ENCODE measurements at places on chromosomes 5 and 9.

DNA sequence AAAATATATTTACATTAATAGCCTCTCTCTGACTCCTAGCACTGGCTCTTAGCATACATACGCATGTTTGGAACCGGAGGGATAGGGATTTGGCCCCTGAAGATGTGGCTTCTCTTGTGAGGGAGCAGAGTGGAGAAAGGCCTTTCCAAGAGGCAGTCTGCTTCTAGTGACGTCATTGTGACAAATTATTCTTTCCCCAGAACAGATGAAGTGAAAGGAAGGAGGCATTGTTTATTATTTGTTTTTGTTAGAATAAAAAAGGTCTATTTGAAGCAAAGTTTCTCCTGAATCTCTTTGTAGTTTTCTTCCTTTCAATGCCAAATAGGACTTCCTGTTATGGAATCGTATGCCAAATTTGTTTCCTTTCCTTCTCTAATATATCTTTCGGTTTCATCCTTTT lies 361.6 kb downstream of the ICE1 start:
- no peak for DNase-seq

- DNase-seq: no peak
Measured at GRCh38 chr5:171961117-171961516, 45.3 kb downstream of the FBXW11 start.

DNA sequence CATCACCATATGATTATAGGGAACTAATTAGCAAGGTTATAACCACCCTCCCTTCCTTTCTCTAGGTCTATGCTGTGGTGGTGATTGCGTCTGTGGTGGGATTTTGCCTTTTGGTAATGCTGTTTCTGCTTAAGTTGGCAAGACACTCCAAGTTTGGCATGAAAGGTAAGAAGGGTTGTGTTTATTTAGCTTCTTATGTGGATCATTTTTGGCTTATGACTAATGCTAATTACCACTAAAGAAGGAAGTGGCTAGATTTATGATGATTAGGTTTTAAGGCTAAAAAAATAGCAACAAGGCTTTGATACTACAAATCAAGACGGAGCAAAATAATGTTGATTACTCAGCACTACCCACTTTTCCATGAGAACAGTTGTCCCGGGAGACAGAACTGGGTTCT lies 82.4 kb downstream of the NTRK2 start:
- no peak for DNase-seq

DNA sequence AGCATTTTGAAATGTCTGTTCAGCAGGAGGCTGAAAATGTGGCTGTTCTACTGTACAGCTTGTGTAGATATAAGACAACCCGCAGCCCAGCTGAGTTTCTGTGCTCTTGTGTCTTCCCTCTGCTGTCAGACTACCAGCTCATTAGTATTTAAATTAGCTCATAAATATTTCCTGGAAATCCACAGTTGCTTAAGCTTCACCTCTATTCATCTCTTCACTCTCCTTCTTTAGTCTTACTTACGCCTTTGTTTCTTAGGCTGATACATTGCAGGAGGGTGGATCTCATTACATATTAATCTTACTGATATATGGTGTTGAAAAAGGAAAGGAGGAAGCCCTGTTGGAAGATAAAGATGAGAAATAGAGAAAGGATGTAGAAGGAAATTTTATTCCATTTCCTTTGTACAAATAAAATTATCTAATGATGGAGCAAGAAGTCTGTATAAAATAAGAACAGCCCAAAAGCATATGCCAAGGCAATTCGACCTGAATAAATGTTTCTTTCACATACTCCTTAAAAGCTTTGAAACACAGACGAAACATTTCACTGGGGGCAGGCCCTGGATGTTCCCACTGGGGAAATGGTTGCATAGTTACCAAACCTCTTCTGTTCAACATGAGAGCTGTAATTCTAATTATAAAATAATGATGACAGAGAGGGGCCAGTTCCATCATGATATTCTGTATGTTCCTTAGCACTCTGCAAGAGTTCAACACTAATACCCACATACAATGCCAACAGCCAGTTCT lies 111.8 kb upstream of the APC start:
- no peak for DNase-seq

GRCh38 chr9:91949392-91949945 lies 559 bp downstream of the ROR2 start:
- no peak for DNase-seq

DNA sequence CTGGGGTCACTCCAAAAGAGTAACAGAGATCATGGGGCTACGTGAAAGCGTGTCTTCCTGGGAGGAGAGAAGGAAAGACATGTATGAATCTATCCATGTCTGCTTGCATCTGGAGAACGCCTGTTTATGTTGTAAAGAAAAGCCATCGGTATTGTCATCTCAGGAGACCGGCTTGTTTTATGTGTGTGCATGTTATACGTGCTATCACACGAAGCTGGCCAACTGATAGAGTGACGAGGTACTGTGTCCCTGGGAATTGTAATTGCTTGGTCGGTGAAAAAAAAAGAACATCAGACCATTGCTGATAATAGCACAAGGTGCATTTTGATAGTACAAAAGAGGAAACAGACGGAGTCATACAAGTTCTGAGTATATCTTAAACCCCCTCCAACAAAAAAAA lies 370 bp upstream of the CDH6 start:
- no peak for DNase-seq

DNA sequence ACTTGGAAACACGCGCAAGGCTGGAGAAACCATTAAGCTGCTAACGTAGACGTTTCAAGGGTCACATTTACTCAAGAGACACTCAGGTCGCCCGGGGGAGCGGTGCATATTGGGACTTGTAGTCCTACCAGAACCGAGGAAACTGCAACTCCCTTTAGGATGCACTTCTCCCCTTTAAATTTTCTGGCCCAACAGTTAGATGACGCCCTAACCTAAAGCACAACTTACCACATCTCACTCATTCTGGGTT lies 384 bp upstream of the DMXL1 start:
- DNase-seq: no peak

DNA sequence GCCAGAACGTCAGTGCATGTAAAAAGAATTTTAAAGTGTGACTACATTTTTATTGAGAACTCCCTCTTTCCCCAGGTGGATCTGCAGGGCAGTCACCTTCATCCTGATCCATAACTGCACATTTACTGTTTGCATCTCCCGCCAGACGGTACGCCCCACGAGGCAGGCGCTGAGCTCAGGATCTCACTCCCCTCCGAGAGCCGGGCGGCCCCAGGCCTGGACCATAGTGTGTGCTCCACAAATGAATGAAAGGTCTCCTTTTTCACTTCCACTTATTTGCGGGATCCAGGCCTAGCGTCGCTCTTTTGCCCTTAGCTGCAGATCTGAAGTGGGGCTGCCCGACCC lies 378 bp downstream of the DROSHA start:
- DNase-seq: no peak

DNA sequence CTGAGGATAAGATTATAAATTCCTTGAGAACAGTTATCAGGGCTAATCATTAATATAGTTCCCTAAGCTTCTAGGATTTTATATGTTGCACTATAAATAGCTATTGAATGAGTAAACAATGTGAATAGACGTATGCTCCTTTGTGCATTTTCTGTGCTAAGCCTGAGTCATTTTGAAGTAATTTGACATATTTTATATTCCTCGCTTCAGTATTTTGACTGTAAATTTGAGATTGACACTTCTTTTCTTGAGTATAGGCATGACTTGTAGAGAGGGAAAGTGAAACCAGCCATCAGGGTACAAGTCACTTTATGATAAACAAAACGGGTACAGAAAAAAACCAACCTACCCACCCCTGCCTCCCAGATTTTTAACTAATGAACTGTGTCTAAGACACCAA lies 367.7 kb upstream of the PRR16 start:
- no peak for DNase-seq

DNA sequence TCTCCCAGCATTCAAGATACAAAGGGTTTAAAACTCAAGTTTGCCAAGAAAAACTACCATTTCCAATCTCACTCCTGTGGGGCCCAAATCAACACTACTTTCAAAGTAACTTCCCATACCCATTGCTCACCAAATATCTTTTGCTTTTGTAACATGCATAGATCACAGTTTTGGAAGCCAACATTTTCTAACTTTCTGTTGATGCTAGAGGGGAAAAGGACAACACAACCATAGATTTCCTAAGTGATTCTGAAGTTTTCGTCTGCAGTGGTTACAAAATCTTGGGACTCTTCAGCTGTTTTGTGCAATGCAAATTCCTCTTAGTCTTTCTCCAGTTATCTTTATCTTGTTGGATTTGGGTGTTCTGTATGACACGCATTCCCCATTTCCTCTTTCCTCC lies 94.1 kb upstream of the PAPPA start:
- DNase-seq: no peak

GRCh38 chr5:153480401-153480800 lies 10.1 kb upstream of the GRIA1 start:
- no peak for DNase-seq

DNA sequence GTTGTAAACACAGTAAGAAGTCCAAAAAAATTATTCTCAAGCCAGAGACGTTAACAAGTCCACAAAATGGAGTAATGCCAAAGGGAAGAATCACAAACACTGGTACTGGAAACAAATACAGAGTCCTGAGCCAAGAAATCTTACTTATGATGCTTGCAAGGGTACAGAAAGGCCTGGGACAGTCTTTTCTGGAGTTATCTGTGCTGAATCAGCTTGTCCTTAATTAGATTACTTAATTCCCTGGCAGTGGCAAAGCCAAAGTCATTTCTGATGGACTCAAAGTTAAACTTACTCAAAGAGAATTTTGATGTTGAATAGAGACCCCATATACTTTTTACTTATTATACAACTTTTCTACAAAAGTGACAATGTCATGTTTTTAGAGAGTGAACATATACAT lies 610.5 kb upstream of the ITGA1 start:
- DNase-seq: no peak

DNA sequence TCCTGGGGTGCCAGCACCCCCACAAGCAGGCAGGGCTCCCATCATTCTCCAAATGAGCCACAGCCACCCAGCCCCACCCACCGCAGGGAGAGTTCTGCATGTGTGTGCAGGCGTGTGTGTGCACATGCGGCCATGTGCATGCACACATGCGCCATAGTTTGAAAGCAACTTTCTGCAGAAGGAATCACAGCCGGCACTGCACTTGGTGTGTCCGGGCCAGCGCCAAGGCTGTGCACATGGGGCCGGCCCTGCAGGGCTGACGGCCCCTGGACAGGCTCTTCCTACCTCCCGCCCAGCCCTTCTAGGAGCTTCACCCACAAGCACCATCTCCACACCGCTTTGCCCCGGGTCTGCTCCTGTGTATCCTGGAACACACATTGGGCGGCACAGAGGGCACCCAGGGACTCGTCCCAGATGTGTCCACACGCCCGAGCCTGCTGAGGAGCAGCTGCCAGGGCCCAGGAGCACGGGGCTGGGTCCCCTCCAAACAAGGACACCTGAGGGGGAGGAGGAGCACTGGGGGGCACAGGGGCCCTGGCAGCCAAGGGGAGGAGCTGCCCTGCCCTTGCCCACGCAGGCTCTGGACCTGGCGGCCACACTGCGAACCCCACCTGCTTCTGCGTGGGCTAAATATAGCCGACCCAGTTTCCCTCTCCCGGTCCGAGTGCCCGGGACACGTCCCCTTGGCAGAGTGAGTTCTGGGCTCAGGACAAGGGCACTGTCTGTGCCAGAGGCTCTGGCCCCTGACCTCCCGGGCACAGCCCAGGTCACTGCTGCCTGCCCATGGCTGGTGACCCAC lies 19.1 kb downstream of the TPPP start:
- DNase-seq: no peak

DNA sequence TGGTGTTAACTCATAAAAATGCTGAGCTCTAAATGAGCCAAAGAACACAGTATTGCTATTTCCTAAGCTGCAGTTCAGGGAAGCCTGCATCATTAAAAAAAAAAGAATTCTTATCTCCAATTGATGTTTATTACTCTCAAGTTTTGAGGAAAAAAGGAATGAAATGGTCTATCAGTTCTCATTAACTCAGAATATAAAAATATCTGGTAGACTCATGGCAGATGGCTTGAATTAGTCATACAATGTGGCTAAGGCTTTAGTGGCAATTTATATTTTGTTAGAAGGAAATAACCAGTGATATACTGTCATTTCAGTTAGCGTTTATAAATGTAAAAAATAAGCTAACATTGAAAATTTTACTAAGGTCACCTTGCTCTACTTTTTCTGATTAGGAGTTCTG lies 1403.4 kb upstream of the C9orf72 start:
- DNase-seq: no peak

- DNase-seq: no peak
Measured at GRCh38 chr9:136544548-136544963, 1.3 kb downstream of the NOTCH1 start.

DNA sequence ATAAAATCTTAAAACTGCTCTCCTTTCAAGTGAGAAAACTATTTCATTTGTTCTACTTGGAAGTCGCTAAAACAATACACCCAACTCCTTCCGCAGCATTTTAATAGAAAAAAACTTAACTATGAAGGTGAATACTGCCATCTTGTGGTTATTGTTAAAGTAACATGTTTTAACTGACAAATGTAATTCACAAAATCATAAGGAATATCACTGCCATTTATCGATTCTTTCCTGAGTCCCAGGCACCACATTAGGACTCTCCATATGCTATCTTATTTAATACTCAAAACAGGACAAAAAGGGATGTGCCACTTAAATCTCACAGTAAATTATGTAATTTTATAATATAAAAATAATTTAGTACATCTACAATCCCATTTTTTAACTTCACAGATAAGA lies 130.5 kb upstream of the ITGA1 start:
- DNase-seq: peak; percentile 43

DNA sequence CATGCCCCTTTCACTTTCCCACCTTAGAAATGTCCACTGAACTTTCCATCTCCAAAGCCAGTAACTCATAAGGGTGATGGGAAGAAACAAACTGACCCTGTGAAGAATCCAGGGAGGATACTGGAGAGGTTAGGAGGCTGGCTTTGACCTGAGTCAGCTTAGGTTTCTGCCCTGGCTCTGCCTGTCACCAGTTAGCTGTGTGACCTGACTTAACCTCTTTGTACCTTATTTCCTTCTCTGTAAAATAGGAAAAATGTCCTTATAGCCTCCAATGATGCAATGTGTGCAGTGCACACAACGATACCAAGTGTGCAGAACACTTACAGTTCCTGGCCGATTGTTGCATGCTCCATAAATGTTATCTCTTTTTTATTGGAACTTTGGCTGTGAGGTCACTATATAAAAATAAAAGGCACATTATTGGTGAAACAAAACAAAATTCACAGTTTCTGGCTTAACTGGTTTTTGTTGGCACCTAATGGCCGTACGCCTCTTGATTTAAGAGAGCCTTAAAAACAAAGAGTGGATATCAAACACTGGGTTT lies 37.8 kb downstream of the GABRP start:
- DNase-seq: no peak

DNA sequence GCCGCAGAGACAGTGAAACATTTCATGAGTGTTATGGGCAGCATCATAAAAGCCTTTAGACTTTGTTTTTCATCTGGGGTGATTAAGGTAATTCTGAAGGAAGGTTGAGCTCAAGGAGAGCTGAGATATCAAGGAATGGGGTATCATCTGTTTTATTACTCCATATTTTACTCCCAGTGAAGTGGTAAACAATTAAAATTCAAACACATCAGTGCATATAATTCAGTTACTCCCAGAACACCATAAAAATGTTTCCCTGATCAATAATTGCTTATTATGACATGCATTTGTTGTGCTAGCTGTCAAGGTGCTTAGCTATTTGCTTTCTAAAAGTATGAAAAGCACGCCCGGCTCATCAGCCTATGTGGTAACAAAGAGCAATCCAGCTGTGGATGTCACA lies 81.7 kb downstream of the DOCK8 start:
- DNase-seq: no peak

- DNase-seq: peak; percentile 51
Measured at GRCh38 chr5:115831163-115831768, 10.1 kb downstream of the ATG12 start.

- DNase-seq: peak; percentile 56
Measured at GRCh38 chr9:125428060-125428901, 166.7 kb downstream of the GAPVD1 start.

- DNase-seq: no peak
Measured at GRCh38 chr5:168110870-168111832, 180.3 kb upstream of the WWC1 start.
